HepG2 (cell line): ENCODE measurements at places on chromosomes 3 and 15. TPM values are rescaled to one million over a fixed set of nuclear protein-coding genes. Genes with fewer than 3 reads are reported as not detected.

- H3K4me1 ChIP-seq: peaks cover 65% of the 10 kb centered on the region
- H3K27me3 ChIP-seq: no peaks in the 10 kb centered on the region
- no peak overlapping the region for H3K4me3 ChIP-seq
- DNase-seq: peak; percentile 29
- H3K27ac ChIP-seq: peak overlapping the region; percentile 35
These were observed 55.2 kb downstream of the TBL1XR1 start for GRCh38 chr3:177141899-177142646.

- no peak for DNase-seq
- H3K4me3 ChIP-seq: no peak overlapping the region
- no peak overlapping the region for H3K27ac ChIP-seq
- H3K4me1 ChIP-seq: peaks cover 12% of the 10 kb centered on the region
- H3K27me3 ChIP-seq: peaks cover 1% of the 10 kb centered on the region; the same call in 1 of the 2 replicates
- no peaks in the 10 kb centered on the region for H3K36me3 ChIP-seq
These were observed 290.4 kb downstream of the FAM43A start for GRCh38 chr3:194976049-194976451.

DNA sequence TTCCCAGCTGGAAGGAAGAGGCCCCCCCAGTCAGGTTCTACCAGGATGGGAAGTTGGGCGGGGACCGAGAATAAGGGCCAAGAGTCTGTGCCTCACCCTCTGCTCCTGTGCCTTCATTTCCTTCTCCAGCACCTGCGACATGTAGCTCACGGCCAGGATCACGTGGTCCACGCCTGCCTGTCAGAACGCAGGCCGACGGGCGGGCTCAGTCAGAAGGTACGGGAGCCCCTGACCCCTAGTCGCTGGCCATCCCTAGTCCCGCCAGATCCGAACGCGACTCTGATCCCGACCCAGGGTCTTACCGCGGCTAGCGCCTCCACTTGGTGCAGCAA is 489 bp downstream of the GMPPB start:
- peaks cover 40% of the 10 kb centered on the region for H3K36me3 ChIP-seq
- peak overlapping the region; percentile 97 for H3K4me3 ChIP-seq
- DNase-seq: peak; percentile 40
- H3K27me3 ChIP-seq: no peaks in the 10 kb centered on the region

DNA sequence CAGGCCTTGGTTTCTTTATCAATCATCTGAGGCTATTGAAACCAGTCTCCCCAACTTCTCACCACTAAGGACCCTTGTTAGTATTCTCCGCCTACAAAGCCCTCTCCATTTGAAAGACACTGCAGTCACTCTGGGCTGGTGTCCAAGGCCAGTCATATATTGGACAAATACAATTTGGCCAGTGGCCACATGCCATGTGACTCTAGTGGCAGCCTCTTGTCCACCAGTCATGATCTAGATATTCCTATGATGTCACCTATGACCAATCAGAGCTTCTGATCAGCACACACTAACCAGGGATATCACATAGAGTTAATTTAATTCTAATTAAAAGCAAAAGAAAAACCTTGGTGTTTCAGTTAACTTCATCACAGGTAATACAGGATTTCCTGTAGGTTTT is 68.2 kb downstream of the RAB11A start:
- H3K4me1 ChIP-seq: no peaks in the 10 kb centered on the region
- peaks cover 2% of the 10 kb centered on the region for H3K27me3 ChIP-seq
- no peak for DNase-seq
- H3K4me3 ChIP-seq: no peak overlapping the region

- peak; percentile 90 for DNase-seq
- no peaks in the 10 kb centered on the region for H3K36me3 ChIP-seq
- H3K4me3 ChIP-seq: peak overlapping the region; percentile 31
These were observed 8.9 kb upstream of the ADAMTS17 start for GRCh38 chr15:100350434-100351226.

GRCh38 chr3:77298417-77298816 is 258.5 kb downstream of the ROBO2 start:
- no peak overlapping the region for H3K4me3 ChIP-seq
- no peaks in the 10 kb centered on the region for H3K4me1 ChIP-seq
- no peaks in the 10 kb centered on the region for H3K36me3 ChIP-seq
- H3K27ac ChIP-seq: no peak overlapping the region
- no peaks in the 10 kb centered on the region for H3K27me3 ChIP-seq

GRCh38 chr15:78406016-78406585 is 31.9 kb upstream of the IREB2 start:
- H3K36me3 ChIP-seq: no peaks in the 10 kb centered on the region
- H3K4me3 ChIP-seq: no peak overlapping the region
- peaks cover 1% of the 10 kb centered on the region for H3K27me3 ChIP-seq
- DNase-seq: no peak

GRCh38 chr15:80561500-80561899 is 133.6 kb upstream of the ABHD17C start:
- H3K27ac ChIP-seq: no peak overlapping the region
- H3K27me3 ChIP-seq: no peaks in the 10 kb centered on the region
- H3K36me3 ChIP-seq: no peaks in the 10 kb centered on the region
- H3K4me3 ChIP-seq: no peak overlapping the region

DNA sequence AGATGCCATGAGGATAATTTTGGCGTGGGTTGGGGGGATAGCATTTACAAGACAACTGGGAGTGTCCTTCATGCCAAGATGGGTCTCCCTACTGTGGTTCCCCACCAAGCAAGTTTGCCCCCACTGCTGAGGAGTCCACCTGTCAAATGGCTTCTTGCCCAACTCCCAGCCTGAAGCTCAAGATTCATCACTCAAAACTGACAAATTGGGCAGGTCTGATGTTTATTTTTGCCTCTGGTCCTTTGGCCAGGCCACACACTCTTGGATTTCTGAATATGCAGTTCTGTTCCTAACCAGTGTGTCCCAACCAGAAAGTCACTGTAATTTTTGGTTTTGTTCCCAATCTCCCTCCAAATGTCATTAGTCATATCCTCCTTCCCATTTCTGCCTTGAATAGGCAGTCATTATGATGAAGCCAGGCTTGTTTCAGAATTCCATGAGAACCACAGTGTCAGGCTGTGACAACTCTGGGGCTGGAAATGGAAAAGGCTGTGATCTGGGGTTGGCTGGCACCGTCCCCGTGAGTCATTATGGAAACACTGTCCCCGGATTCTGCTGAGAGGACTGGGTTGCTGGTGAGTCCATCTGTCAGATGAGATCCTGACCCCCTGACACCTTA is 29.3 kb upstream of the MEF2A start:
- H3K27me3 ChIP-seq: peaks cover 1% of the 10 kb centered on the region; the same call in 1 of the 2 replicates
- H3K4me1 ChIP-seq: no peaks in the 10 kb centered on the region
- H3K36me3 ChIP-seq: no peaks in the 10 kb centered on the region
- no peak overlapping the region for H3K27ac ChIP-seq
- no peak for DNase-seq
- H3K4me3 ChIP-seq: no peak overlapping the region

GRCh38 chr3:128607710-128608048 is 42.9 kb downstream of the RPN1 start:
- H3K36me3 ChIP-seq: no peaks in the 10 kb centered on the region
- no peak overlapping the region for H3K27ac ChIP-seq
- no peaks in the 10 kb centered on the region for H3K27me3 ChIP-seq
- DNase-seq: no peak

GRCh38 chr3:179897231-179897630 is 139.5 kb downstream of the PEX5L start:
- no peak overlapping the region for H3K27ac ChIP-seq
- no peaks in the 10 kb centered on the region for H3K27me3 ChIP-seq
- no peaks in the 10 kb centered on the region for H3K4me1 ChIP-seq
- no peak for DNase-seq

DNA sequence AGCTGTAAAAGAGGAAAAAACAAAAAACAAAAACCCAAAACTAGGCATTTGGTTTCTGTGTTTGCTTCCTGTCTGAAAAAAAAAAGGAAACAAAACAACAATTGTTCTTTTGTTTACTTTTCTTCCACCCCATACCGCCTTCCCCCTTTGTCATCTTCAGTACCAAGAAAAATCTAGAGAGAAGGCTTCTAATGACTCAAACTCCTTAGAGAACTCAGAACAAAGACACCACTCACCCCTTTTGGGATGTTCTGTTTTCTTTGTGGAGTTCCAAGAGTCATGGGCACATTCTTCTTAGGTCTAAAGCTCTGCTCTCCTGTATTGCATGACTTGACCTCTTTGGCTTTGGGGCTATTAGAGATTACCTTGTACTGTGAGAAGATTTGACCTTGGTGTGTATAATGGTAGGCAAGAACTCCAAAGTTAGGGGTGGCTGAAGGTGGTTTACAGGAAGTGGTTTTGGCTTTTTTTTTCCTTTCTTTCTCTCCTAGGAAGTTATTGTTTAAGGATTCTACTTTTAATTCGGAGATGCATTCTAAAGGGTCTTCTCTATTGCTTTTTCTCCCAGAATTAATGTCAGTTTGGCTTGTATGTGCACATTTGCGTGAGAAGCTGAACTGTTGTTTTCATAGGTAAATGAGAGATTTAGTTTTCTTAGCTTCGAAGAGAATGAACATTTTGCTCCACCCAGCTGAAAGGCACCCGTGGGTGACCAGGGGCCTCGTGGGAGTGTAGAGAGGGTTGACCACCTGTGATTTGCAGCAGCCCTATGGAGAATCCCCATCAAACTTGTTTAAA is 39.5 kb upstream of the ZBTB20 start:
- H3K4me3 ChIP-seq: no peak overlapping the region

- no peak overlapping the region for H3K4me3 ChIP-seq
- no peak overlapping the region for H3K27ac ChIP-seq
- H3K4me1 ChIP-seq: no peaks in the 10 kb centered on the region
- no peaks in the 10 kb centered on the region for H3K27me3 ChIP-seq
- no peaks in the 10 kb centered on the region for H3K36me3 ChIP-seq
- no peak for DNase-seq
These were observed 534.9 kb downstream of the MAGI1 start for GRCh38 chr3:65503776-65504175.

DNA sequence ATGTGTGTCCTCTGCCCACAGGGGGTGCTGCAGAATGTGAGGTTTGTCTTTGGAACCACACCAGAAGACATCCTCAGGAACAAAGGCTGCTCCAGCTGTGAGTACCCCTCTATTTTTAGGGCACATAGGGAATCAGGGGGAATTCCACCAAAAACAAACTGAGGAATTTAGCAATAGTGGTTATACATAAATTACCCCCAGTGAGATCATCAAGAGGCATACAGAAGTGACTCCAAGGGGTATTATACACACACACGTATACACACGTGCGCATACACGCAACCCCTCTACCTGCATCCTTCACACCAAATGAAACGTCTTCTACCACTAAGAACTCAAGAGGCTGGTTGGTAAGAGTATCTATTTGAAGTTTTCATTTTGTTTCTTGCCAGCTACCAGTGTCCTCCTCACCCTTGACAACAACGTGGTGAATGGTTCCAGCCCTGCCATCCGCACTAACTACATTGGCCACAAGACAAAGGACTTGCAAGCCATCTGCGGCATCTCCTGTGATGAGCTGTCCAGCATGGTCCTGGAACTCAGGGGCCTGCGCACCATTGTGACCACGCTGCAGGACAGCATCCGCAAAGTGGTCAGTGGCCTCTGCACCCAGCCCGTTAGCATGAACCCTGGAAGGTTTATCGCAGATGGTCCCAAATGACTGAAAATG is 2.9 kb downstream of the THBS1 start:
- peaks cover 21% of the 10 kb centered on the region for H3K36me3 ChIP-seq
- H3K27me3 ChIP-seq: no peaks in the 10 kb centered on the region; the same call in 2 of the 3 replicates
- H3K4me1 ChIP-seq: peaks cover 68% of the 10 kb centered on the region
- DNase-seq: peak; percentile 25
- no peak overlapping the region for H3K27ac ChIP-seq

- H3K27ac ChIP-seq: no peak overlapping the region
- no peaks in the 10 kb centered on the region for H3K27me3 ChIP-seq
- no peaks in the 10 kb centered on the region for H3K36me3 ChIP-seq
- H3K4me3 ChIP-seq: no peak overlapping the region
- no peaks in the 10 kb centered on the region for H3K4me1 ChIP-seq
- DNase-seq: no peak
These were observed 28.3 kb downstream of the GAP43 start for GRCh38 chr3:115651599-115651998.

DNA sequence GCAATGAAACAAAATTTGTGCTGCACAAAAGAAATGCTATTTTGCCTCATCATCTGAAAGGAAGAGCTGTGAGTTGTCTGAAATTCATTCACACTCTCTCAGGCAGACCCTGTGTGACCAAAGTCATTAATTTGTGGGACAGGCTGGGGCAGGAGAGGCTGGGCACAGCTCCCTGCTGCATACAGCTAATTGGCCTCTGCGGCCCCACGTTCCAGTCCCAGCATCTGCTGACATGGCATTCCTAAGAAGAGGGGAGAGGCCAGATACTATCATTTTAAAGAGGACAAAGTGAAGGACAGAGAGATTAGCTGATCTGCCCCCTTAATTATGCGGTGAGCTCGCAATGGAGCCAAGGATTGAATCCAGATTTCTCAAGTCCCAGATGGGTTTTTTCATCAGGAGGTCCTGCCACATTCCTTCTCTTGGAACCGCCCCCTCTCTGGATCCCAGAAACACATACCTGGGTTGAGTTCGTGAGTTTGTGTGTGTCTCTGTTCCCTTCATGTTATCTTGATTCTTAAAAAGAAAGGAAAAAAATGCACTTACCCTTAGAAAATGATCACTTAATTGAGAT is 25.1 kb downstream of the POLR2M start:
- H3K27ac ChIP-seq: no peak overlapping the region
- H3K36me3 ChIP-seq: no peaks in the 10 kb centered on the region

GRCh38 chr15:65402961-65403360 is 19.8 kb downstream of the IGDCC4 start:
- no peak overlapping the region for H3K4me3 ChIP-seq
- no peak for DNase-seq
- no peaks in the 10 kb centered on the region for H3K36me3 ChIP-seq
- H3K27me3 ChIP-seq: peaks cover 18% of the 10 kb centered on the region; the same call in 1 of the 3 replicates
- no peak overlapping the region for H3K27ac ChIP-seq

- DNase-seq: no peak
- no peaks in the 10 kb centered on the region for H3K36me3 ChIP-seq
- 0 out of 3 replicates have a peak, but pooled peaks cover 6% of the 10 kb centered on the region for H3K27me3 ChIP-seq
- peaks cover 26% of the 10 kb centered on the region for H3K4me1 ChIP-seq
- no peak overlapping the region for H3K27ac ChIP-seq
These were observed 15.5 kb upstream of the ATP1B3 start for GRCh38 chr3:141860766-141861513.

GRCh38 chr3:167203062-167203461 is 177.0 kb downstream of the ZBBX start:
- DNase-seq: no peak
- no peak overlapping the region for H3K27ac ChIP-seq
- H3K36me3 ChIP-seq: no peaks in the 10 kb centered on the region
- H3K4me3 ChIP-seq: no peak overlapping the region

- no peaks in the 10 kb centered on the region for H3K4me1 ChIP-seq
- no peak for DNase-seq
- no peak overlapping the region for H3K4me3 ChIP-seq
- no peak overlapping the region for H3K27ac ChIP-seq
- H3K36me3 ChIP-seq: no peaks in the 10 kb centered on the region
- no peaks in the 10 kb centered on the region for H3K27me3 ChIP-seq
These were observed 101.8 kb upstream of the ARL6 start for GRCh38 chr3:97662762-97663161.

- H3K27ac ChIP-seq: no peak overlapping the region
- H3K4me3 ChIP-seq: no peak overlapping the region
- peak; percentile 57 for DNase-seq
- H3K4me1 ChIP-seq: no peaks in the 10 kb centered on the region
These were observed 79.7 kb downstream of the TMEM266 start for GRCh38 chr15:76139368-76140073.

LIPC gene
- total RNA-seq: 15.0 and 26.0 TPM in 2 replicates

MOBP gene
- total RNA-seq: not detected in 2 replicates

TRIM59 gene
- 3.2 and 4.1 TPM in 2 replicates for total RNA-seq

GOLGA8G gene
- total RNA-seq: not detected in 2 replicates

VPS18 gene
- total RNA-seq: 15.8 and 17.0 TPM in 2 replicates

TMEM212 gene
- total RNA-seq: not detected in 2 replicates

SLC28A2 gene
- total RNA-seq: 0.08 and 0.11 TPM in 2 replicates

POLR2H gene
- 109 and 118 TPM in 2 replicates for total RNA-seq

PARP9 gene
- total RNA-seq: 10.6 and 12.5 TPM in 2 replicates

COMMD4 gene
- 89.9 and 106 TPM in 2 replicates for total RNA-seq
